ENCODE measurements at places on chromosomes 3 and 15.
A peak's percentile ranks its signal among the peaks of the same experiment; 100 is the strongest.

GRCh38 chr3:56980798-56981390, 79.6 kb upstream of the SPATA12 start:
- peak; percentile 9 for DNase-seq

DNA sequence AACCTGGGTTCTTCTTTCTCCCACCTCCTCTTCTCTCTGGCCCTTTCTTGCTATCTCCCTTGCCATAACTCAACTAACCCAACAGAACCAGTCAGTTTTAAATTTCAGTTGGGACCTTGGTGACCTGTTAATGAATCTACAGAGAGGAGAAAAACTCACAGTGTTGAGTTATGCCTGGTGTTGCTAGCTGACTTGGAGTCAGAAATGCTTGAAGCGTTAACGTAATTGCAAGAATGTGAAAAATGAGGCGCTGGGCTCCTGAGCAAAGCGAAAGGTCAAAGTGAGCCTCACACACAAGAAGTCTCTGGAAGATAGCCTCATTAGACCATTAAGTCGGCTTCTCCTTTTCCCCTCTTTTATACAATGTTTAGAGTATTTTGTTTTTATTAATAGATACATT, 18.4 kb downstream of the MEIS2 start:
- DNase-seq: no peak

DNA sequence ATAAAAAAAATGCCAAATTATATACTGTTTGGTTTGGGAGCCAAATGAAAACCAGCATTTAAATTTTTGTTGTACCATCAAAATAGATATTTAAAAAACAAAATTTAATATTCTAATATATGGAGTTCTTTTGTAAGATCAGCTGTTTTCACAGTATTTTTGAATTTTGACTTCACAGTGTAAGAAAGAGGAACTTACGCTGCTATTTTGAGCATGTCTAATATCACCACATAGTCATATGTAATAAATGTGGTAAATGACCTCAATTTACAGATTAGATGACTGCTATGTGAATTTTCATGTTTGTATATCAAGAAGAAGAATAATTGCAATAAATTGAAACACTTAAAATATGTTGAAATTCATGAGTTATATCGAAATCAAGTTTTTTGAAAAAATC, 189.6 kb downstream of the ARRDC4 start:
- DNase-seq: no peak

DNA sequence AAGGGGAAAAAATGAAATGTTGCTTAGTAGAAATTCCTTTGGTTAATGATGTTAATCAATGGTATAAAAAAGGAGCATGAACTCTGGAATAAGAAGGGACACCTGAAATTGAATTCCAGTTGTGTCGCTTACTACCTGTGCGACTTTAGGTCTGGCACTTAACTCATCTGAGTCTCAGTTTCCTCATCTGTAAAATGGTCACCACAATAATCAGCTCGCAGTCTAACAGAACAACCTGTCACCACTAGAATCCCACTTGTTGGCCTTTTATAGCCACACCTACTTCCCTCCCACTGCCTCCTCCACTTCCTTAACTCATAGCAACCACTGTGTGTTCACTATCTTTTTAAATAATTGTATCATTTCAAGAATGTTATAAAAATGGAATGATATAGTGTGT, 2.5 kb downstream of the PLAAT1 start:
- no peak for DNase-seq

- no peak for DNase-seq
Measured at GRCh38 chr15:84022516-84022915, 213.1 kb upstream of the GOLGA6L4 start.

DNA sequence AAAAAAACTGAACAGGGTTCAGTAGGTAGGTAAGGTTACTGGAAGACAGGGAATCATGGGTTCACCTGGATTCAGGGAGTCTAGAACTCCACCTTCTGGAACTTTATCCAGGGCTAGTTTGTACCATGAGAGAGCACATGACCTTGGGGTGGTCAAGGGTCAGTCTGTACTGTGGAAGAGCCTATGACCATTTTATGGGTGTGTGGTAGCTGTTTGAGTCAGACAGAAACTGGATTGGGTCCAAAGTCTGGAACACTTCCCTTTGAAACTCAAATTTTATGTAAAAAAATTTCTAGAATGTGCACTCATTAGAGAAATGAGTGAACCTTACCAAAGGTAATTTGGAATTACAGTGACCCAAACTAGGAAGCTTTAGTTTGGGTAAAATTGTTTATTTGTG, 486.0 kb upstream of the AGTR1 start:
- DNase-seq: no peak

DNA sequence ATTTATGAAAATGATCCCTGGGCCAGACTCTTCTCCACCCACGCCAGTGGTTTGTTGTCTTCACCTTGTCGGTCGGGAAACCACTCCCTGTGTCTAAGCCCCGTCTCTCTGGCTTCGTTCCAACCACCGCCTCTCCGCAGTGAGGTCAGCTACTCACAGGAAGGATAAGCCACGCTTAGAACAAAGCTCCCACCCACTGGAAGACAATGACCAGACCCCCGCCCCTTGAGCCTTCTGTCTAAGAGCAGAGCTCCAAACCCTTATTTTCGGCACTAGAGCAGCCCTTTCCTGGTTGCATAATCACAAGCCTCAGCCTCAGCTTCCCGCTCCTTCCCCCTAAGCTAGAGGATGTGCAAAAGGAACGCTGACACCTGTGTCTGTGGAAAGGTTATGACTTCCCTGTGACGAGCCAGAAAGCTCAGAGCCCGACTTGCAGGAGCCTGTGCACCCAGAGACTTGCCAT, 114.9 kb upstream of the MEF2A start:
- peak; percentile 43 for DNase-seq

- no peak for DNase-seq
Measured at GRCh38 chr15:78616506-78616905, 4.3 kb downstream of the CHRNA3 start.

GRCh38 chr15:39538936-39539335, 41.9 kb upstream of the THBS1 start:
- DNase-seq: no peak

DNA sequence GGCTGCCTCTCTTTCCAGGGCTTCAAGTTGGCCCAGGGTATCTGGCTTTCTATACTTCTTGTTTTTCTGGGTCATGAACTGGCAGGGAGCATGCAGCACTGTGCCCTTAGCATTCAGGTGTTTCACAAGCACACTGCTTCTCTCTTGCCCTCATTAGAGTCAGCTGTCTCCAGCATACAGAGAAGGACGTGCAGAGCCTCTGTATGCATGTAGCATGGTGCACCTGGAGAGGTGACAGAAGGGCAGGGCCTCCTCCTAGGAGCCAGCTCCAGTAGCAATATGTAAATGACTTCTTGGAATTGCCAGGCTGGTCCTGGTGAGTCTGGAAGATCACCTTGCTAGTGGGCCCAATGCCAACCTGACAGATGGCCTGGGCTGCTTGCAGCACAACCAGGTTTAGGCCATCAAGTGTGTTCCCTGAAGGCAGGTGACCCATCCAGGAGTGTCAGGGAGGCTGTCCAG, 44.8 kb upstream of the ATP2C1 start:
- DNase-seq: no peak

GRCh38 chr3:31945738-31946052, 35.4 kb downstream of the OSBPL10 start:
- DNase-seq: no peak

DNA sequence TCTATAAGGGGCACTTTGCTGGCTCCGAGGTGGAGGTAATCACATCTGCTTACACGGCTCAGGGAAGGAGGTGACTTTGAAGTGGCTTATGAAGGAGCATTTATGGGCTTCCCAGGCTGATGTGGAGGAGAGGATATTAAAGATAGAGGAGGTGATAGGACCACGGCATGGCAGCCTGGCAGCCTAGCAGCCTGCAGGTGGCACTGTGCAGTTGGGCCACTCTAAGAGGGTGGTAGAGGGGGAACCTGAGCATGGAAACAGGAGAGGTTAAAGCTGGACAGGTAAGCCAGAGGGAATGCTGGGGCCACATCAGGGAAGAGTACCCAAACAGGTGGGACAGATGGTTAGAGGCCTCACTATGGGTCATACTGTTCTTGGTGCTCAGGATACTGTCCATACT, 375.0 kb downstream of the WDR72 start:
- no peak for DNase-seq

DNA sequence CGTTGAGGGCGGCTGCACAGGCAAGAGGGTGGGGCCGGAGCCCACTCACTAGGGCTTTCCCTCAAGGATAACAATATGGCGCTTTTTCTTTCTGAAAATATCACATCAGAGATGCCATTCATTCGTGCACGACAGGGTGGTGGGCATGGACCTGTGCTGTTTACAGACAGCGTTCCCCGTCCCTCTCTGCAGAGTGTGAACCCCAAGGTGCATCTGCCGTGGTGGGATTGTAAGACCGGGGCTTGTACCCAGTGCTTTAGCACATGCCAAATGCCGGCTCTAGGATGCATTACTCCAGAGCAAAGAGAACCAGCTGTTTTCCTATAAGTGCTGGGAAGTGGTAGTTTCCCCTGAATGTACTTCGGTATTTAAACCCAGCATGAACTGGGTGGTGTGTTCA, 37.0 kb downstream of the CHDH start:
- no peak for DNase-seq

DNA sequence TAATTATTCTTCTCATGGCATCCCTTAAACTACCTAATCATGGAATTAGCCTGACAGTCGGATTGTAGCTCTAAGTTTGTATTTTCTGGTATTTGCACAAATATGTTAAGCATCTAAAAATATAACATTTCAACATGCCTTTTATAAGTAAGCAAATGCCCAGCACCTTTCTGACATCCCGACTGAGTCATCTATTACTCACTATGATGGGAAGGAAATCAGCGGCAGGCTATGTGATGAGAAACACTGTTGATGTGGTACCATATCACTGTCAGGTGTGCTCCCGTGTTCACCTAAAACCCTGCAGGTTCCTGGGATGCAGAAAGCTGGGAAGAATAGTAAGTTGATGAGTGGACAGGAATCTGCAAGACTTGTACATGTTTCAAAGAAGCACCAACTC, 367.8 kb upstream of the IL12A start:
- no peak for DNase-seq

DNA sequence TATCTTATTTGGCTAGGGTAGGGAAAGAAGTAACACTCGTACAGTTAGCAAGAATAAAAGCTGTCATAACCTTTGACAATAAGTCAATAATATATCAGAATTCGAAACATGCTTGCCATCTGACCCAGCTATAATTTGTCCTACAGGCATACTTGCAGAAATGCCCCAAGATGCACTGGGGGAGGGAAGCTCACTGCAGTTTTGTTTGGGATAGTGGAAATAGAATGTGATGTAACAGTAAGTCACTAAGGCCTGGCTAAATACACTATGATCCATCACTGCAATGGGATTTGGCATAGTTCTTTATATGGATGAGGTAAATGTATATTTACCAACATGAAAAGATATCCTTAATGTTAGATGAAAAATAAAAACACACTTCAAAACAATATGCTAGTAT, 25.5 kb upstream of the TMOD3 start:
- no peak for DNase-seq

GRCh38 chr15:94666553-94666952, 435.2 kb downstream of the MCTP2 start:
- DNase-seq: no peak

GRCh38 chr3:134474956-134475355, 10.8 kb downstream of the ANAPC13 start:
- DNase-seq: no peak

GRCh38 chr15:90610190-90610589, 80.5 kb downstream of the CRTC3 start:
- no peak for DNase-seq

- DNase-seq: no peak
Measured at GRCh38 chr15:83890587-83890986, 236.7 kb downstream of the ADAMTSL3 start.

- no peak for DNase-seq
Measured at GRCh38 chr15:66873856-66874255, 171.8 kb downstream of the SMAD6 start.

DNA sequence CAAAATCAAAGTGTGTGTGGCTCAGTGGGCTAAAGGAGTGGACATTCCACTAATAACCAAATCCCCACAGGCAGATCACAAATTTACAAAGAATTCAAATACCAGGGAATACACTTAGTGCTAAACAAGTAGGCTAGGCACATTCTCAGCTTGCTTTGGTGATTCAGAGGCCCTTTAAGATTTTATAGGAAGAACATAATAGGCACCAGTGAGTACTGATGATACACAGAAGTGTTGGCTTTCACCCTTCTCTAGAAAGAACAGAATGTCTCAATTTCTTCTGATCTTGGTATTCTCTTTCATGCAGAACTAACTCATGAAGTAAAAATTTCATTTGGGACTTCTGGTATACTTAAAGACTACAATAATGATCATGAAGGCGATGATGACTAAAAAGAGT, 55.0 kb downstream of the POLR2M start:
- no peak for DNase-seq

DNA sequence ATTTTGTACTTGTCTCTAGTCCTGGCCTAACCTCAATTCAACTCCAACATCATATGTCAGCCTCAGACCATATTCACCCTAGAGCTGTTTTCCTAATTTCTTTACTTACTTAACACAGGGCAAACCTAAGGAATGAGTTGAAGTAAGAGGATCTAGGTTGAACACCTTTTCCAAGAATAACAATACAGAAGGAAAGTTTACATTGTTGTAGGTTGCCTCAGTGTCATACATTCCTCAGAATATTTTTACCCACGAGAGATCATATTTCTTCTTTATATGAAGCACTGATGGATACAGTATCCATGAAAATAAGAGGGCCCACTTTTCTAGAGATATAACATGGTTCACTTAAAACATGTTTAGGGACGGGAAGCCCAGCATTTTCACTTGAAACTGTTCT, 369.5 kb downstream of the CNTN6 start:
- DNase-seq: no peak

GRCh38 chr3:66822186-66823008, 175.7 kb upstream of the KBTBD8 start:
- DNase-seq: no peak

GRCh38 chr15:85112997-85113396, 131.3 kb downstream of the PDE8A start:
- no peak for DNase-seq

DNA sequence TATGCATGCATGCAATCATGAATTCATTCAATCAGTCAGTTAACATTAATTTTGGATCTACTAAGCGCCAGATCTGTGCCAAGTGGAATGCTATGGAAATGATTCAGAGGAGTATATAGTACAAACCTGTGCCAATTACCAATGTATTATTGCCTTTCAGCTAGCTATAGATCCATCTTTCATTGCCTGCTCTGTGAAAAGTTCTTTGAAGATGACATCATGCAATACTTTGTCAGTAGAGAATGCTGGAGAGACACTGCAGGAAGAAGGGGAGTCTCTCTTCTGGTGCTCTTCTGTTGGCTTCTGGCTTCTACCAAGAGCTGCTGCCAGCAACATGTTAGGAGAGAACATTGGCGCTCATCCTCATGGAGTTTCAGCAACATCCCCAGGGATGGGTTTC, 81.0 kb upstream of the LMCD1 start:
- DNase-seq: no peak

- no peak for DNase-seq
Measured at GRCh38 chr3:127444761-127445160, 145.8 kb downstream of the TPRA1 start.

- DNase-seq: no peak
Measured at GRCh38 chr3:171743327-171744157, 66.7 kb downstream of the PLD1 start.

All from stimulated activated CD8-positive, alpha-beta memory T cell treated with anti-CD3 and anti-CD28 coated beads, Interleukin-15, amount 100 ng/mL, for 4 hours (primary cell).